ENCODE measurements at places on chromosomes 16 and 17.
A peak's percentile ranks its signal among the peaks of the same experiment; 100 is the strongest.

- DNase-seq: no peak
Measured at GRCh38 chr17:72137161-72137560, 16.3 kb downstream of the SOX9 start.

DNA sequence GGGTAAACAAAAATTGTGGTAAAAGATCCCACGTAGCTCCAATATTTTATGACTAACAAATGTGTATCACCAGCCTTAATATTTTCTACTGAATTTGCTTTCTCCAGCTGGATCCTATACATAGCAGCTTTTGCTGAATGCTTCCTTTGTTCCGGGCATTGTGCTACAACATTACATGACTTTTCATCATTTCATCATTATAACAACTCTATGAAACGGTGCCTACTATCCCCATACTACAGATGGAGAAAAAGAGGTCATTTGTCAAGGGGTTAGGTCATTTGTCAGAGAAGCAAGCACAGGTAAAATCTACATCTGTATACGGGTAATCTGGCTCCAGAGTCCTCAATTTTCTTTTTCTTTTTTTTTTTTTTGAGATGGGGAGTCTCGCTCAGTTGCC lies 74.3 kb downstream of the KANSL1 start:
- no peak for DNase-seq

GRCh38 chr16:84498223-84498610 lies 6.2 kb downstream of the MEAK7 start:
- DNase-seq: no peak

DNA sequence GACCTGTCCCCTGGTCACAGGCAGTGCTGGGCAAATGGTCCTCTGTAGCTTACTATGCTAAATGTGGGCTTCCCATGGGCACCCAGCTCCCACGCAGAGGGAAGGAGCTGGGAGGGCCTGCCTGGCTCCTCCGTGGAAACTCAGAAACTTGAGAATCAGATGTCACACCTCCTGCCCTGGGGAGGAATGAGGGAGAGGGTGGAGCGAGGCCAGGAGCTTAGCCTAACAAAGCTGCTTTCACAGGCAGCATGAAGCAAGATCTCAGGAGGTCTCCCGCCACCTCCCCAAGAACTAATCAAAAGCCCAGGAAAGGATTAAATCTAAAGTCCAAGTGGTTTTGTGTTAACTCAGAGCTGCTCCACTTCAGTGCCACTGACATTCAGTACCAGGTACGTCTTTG lies 33.6 kb upstream of the XYLT2 start:
- DNase-seq: no peak

DNA sequence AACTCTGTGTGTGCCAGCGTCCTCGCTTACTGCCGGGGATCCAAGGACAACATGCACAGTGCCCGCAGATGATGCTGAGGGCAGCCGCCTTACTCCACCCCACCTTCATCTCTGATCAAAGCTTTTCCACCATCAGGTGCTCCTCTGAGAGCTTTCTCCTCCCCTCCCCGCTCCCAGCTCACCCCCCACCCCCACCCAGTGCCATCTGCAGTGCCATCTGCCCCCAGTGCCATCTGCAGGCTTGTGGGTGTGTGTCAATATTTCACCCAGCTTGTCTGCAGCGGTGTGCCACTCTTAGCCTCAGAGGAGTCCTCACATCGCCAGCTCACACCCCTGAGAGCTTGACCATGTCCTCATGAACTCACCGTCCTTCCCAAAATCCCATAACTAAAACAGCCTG lies 98.2 kb upstream of the NOL11 start:
- no peak for DNase-seq

- peak; percentile 52 for DNase-seq
Measured at GRCh38 chr16:49858200-49859124, 2.5 kb upstream of the ZNF423 start.

DNA sequence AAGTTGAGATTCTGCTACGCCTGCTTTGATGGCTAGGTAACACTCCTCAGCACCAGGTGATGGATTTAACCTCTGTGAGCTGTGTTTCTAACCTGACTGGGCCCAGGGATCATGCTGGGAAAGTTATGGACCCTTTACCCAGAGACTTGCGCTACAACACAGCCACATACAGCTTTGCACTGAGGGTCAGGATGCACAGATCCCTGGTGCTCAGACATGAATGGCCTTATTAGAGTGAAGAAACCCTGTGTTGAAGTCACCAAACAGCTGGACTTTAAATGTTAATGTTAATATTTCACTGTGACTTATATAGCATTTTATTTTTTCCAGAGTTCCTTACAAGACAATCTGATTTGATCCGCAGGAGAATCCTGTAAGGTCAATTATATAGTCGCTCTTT lies 114.3 kb downstream of the MSI2 start:
- DNase-seq: no peak

- no peak for DNase-seq
Measured at GRCh38 chr17:66087073-66087472, 104.9 kb downstream of the CEP112 start.

DNA sequence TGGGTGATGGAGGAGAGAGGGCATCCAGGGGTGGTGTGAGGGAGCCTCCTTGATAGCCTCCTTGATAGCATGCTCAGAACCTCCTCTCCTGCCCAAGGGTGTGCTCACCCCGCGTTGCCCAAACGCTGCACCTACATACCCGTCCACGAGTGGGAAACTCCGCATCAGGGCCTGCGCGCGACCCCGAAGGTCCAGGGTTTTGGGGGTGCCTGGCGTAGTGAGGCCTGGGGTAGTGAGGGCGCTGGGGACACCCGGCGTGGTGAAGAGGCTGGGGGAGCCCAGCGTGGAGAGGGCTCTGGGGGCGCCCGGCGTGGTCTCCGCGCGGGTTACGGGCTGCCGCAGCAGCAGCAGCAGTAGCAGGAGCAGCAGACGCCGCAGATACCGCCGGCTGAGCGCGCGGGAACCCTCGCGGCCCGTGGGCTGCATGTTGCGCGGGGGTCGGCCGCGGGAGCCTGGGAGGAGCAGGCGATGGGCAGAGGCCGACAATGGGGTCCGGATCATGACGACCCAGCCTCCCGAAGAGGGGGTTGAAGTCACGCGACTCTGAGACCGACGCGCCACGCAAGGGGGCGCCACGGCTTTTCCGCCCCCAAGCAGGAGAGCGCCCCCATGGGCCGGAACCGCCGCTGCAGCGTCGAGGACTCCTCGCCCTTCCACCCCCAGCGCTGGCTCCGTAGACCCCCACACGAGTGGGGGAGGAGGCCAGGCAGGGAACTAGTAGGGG lies at the start of gene DPEP3:
Gene DPEP3, minus strand, starts transcription at position 545 of the 724 bp plus-strand sequence. Its CDS starts 119 bp downstream, at position 426.
- no peak for DNase-seq

GRCh38 chr17:16888413-16889087 lies 83.4 kb downstream of the TNFRSF13B start:
- no peak for DNase-seq

DNA sequence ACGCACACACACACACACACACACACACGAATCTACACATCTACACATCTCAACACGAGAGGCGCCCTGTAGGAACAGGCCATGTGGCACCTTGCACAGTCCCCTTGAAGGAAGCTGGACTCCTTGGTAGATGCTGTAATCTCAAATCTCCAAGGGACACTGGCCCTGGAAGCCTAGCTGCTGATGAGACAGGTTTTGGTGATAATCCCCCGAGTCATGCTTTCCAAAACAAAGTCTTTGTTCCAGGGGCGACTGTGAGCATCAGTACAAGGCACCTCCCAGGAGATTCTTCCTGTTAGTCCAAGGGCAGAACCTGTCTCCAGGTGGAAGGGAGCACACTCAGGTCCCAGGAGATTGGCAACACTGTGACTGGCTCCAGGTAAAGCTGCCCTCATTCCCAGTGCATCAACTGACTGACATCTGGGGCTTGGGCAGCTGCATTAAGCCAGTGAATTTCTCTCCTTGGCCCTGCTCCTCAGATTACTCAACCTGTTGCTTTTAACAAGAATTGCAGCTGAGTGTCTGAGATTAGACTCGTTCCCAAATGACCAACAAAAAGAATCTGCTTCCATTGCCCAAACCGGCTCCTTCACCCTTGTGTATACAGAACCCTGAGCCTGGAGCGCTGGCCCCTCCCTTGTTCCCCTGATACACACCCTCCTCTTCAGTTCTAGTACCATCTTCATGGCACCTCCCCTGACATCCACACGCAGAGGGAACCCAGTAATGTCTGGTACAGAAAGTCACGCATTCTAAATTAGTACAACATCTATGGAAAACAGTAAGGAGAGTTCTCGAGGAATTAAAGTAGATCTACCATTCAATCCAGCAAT lies 13.9 kb upstream of the TNRC6C start:
- no peak for DNase-seq

DNA sequence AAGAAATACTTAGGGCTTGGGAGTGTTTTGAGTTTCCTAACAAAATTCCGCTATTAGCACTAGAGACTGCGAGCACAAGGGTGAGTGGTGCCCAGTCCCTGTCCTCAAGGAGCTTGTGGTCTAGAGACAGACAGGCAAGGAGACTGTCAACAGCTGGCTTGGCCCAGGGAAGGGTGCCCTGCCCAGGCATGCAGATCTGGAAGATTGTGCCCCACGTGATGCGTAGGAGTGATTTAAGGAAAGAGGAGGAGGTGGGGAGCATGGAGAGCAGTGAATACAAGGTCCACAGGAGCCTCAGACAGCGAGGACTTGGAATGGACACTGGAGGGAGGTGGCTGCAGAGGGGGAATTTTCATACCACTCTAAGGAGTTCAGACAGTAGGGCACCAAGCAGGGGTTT lies 25.0 kb downstream of the SCPEP1 start:
- no peak for DNase-seq

DNA sequence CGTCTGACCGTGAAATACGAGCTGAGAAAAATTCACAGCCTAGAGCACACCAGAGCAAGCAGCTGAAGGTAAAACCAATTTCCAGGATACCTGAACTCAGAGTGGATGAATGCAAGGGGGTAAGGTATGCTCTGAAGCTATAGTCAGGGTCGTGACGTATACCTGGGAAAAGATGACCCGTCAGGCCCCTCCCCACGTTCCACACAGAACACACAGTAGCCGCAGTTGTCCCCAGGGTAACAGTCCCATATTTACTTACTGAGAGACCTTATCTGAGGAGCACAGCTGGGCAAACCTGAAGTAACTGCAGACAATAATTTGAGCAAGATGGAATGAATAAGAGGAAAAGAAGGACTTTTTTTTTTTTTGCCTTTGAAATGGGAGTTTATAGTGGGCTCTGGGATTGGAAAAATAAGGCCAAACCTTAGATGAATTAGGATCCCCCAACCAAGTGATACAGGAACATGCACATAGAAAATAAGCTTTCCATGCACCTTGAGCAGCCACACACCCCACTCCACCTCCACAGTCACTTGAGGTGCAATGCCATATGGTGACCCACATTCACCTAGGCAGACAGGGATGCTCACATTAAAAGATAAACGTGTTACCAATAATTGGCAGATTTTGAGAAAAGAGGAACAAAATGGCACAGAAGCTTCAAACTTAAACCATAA lies 38.0 kb downstream of the ABCA6 start:
- no peak for DNase-seq

DNA sequence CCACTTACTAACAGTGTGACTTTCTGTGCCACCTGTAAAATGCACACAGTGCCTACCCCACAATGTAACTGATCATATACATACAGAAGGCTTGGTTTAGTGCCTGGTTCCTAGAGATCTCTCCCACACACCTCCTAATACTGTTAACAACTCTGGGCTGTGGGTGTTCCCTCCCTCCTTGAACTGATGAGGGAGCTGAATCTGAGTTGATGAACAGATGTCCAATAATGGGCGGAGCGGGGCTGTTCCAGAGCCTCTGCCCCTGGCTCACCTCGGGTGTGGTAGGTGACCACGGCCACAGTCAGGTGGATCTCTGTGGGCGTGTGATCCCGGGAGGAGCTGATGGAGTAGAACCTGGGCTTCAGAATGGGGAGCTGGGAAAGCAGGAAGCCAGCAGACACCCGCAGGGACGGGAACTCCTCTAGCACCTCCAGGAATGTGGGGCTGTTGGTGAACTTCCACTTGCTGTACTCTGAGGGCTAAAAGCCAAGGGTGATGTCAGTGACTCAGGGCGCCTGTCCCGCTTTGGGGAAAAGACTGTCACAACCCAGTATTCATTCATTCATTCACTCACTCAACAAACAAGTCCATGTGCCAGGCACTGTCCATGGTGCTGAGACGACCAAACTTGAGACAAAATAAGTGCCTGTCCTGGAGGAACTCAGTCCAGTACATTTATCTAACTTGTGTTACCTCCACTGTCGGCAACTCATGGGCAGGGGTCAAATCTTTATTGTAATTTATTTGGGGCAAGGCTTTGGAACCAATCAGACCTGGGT lies 37.6 kb downstream of the NOS2 start:
- DNase-seq: no peak

DNA sequence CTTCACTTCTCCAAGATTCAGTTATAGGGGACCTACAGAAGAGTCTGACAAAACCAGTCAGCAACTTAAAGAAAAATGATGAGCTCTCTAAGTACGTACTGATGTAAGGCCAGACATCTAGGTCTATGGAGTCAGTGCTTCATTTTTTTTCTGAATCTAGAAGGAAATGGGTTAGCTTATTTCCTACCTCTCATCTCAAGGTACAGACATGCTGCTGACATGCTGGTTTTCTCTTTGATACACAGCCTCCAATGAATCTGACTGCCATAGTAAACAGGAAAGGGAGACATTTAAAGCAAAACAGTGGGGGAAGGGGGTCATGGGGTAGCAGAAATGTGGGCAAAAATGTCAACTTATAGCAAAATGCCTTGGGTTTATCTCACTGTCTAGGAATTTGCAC lies 16.4 kb downstream of the CDR2 start:
- no peak for DNase-seq
